ENCODE measurements at places on chromosomes 6 and 20. TPM values are rescaled to one million over a fixed set of nuclear protein-coding genes. Genes with fewer than 3 reads are reported as not detected.

KCNB1 gene
- total RNA-seq, result 3.6 TPM

HSPA12B gene
- total RNA-seq, result 2.9 TPM

COL10A1 gene
- total RNA-seq, result not detected

OR12D2 gene
- not detected for total RNA-seq

NKAIN2 gene
- not detected for total RNA-seq

C20orf141 gene
- not detected for total RNA-seq

FGD2 gene
- 2.6 TPM for total RNA-seq

KCNK16 gene
- not detected for total RNA-seq

TSBP1 gene
- total RNA-seq, result not detected

POU3F2 gene
- total RNA-seq, result not detected

GNMT gene
- not detected for total RNA-seq

WFDC8 gene
- not detected for total RNA-seq

C6orf15 gene
- not detected for total RNA-seq

MCHR2 gene
- total RNA-seq, result not detected

SEL1L2 gene
- total RNA-seq, result not detected

MYMX gene
- total RNA-seq, result not detected

FAXC gene
- total RNA-seq, result 10.7 TPM

EGFL8 gene
- total RNA-seq, result 10.3 TPM

TMC2 gene
- not detected for total RNA-seq

FAM217B gene
- 7.2 TPM for total RNA-seq

SLC35D3 gene
- total RNA-seq, result not detected

TRDN gene
- not detected for total RNA-seq

MAK gene
- 0.19 TPM for total RNA-seq

MYH7B gene
- total RNA-seq, result not detected

LINC00237 gene
- total RNA-seq, result not detected

GLYATL3 gene
- total RNA-seq, result not detected

COL19A1 gene
- not detected for total RNA-seq

ZBTB22 gene
- total RNA-seq, result 8.5 TPM

HLA-DQA2 gene
- 2.3 TPM for total RNA-seq

RRP36 gene
- 65.1 TPM for total RNA-seq

HLA-DRB5 gene
- total RNA-seq, result not detected

OR12D3 gene
- total RNA-seq, result not detected

BTBD9 gene
- total RNA-seq, result 9.2 TPM

NMBR gene
- total RNA-seq, result not detected

MRS2 gene
- total RNA-seq, result 27.7 TPM

ZBTB46 gene
- total RNA-seq, result 2.4 TPM

CLPSL1 gene
- not detected for total RNA-seq

TCP11 gene
- total RNA-seq, result not detected

NTSR1 gene
- total RNA-seq, result 0.09 TPM

HLA-DOB gene
- total RNA-seq, result 0.95 TPM

AFG1L gene
- 2.8 TPM for total RNA-seq

OLIG3 gene
- total RNA-seq, result not detected

DTNBP1 gene
- total RNA-seq, result 14.7 TPM

SLC22A3 gene
- total RNA-seq, result 10.5 TPM

HEY2 gene
- total RNA-seq, result not detected

ZSWIM1 gene
- 7.4 TPM for total RNA-seq

CNPY3 gene
- 11.2 TPM for total RNA-seq

PNLDC1 gene
- not detected for total RNA-seq

MARCKS gene
- 91.3 TPM for total RNA-seq

CBFA2T2 gene
- 10.7 TPM for total RNA-seq
